ENCODE measurements at places on chromosomes 3 and 15. TPM values are rescaled to one million over a fixed set of nuclear protein-coding genes. Genes with fewer than 3 reads are reported as not detected.

DNA sequence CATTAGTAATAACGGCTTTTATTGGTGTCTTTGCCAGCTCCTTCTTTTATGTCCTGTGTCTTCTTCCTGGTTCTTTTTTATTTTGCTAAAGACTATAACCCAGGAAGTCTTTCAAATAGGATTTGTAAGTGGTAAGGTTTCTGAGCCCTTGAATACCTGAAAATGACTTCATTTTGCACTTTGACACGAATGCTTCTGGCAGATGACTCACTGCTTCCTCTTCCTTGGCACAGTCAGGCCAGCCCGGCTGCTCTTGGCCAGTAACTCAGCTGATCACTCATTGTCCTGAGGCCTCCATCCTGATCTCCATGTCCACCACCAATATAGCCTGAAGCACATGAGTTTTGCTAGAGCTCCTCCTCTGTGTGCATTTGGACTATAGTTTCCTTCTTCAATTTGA, 48.7 kb upstream of the NR2E3 start:
- peak; percentile 78 for DNase-seq

Gene RARRES1
- not detected for total RNA-seq

DNA sequence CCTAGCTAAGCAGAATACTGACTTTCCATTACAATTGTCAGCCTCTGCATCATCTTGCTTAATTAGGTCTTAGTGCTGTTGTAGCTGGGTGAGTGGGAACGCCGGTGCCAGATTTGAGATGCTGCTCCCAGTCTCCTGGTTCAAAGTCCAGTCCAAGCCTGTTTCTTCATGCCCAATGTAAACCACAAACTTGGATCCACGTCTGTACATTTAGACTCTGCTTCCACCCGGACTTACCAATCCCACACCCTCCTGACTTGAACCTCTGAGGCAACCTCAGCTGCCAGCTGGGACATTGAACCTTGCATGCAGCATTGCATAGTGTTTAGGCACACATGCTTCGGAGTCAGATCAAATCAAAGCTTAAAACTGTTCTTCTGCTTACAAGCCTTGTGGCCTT, 43.0 kb downstream of the BCL2L10 start:
- no peak for DNase-seq

Gene KLHL18
- total RNA-seq = 22.9 TPM

Gene CFAP161
- total RNA-seq = 0.98 TPM

Gene NR2E3
- not detected for total RNA-seq

DNA sequence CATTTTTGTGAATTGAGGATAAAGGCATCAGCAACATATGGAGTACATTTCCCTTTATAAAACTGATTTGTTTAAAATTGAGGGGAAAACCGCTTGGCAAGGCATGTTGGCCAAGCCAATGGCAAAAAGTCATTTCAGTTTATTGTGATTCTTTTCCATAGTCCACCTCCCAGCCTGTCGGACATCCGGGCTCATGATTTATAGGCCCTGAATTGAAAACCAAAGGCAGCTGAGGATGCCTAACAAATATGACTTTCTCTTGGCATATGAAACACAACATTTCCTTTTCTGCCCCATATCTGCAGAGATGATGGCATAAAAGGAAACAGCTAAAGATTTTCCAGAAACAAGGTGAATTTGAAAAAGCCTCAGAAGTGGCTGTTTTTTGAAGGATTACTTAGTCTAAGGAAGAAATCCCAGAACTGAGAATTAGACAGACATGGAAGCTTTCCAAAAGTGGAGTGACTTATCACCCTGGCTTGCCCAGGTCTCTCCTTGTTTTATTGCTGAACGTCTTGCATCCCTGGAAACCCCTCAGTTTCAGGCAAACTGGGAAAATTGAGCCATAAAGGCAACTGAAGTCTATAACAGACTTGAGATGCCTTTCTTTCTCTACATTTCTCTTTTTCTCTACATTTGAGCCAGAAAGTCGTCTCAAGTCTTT, 74.0 kb downstream of the COL8A1 start:
- no peak for DNase-seq

DNA sequence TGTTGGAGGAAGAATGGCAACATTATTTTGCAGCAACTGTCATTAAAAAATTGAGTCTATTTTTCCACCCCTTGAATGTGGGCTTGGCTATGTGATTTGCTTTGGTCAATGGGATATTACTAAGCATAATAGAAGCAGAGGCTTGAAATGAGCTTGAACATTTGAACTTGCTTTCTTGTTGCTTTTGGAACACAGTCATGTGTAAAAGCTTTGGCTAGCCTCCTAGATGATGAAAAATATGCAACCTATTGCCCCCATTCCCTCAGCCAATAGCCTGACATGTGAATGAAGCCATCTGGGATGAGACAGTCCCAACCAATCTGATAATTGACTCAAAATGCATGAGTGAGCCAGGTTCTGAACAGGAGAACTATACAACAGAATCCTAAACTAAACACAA, 78.4 kb downstream of the PLSCR2 start:
- peak; percentile 86 for DNase-seq

- no peak for DNase-seq
These were observed 180.8 kb downstream of the UNC13C start for GRCh38 chr15:54159012-54159411.

GRCh38 chr15:79007066-79007465, 62.2 kb upstream of the CTSH start:
- no peak for DNase-seq

- no peak for DNase-seq
These were observed 40.6 kb downstream of the CHDH start for GRCh38 chr3:53805463-53806159.

Gene RTP3
- not detected for total RNA-seq

GRCh38 chr3:120983321-120983665, 75.3 kb downstream of the STXBP5L start:
- no peak for DNase-seq

Gene ITIH1
- not detected for total RNA-seq

DNA sequence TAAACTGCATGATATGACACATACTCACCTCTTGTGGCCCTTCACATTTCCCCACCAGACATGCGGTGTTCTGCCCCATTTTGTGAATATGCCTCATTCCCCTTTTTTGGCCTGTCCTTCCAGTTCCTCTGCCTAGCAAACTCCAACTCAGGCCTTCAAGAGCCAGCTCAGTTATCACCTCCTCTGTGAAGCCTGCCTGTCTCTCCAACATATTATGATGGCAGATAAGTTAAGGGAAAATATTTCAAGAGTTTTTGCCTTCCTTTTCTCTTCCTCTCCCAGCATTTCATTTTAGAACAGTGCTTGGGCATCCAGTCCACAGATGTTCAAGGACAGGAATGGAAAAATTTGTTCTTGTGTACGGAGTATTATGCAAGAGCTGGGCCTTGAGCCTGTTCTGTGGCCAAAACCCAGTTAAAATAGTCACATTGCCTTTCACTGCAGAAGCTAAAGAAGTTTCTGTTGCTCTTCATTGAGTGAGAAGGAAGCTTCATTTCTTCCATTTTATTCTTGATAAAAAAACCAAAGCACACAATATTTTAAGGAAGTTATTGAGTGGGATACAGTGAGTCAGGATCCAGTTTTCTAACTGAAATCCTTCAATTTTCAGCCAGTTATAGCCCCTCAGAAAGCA, 192.0 kb downstream of the GHSR start:
- no peak for DNase-seq

DNA sequence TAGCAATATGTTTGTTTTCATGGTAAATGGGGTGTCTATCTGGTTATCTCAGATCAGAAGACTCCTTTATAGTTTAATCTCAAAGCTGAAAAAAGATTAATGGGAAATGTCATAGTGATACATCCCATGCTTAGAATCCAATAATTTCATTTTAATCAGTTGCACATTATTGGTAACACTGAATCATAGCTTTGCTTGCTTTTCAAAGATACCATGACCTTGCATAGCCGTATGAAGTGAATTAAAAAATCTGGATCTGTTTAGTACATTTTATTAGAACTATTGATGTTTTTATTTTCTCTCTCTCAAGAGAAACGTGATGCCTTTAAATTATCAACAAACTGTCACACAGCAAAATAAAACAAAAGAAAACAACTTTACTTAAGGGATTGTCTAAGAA, 506.7 kb upstream of the SGO1 start:
- DNase-seq = no peak

Gene FOXL2NB
- total RNA-seq = 1.4 TPM

- peak; percentile 51 for DNase-seq
These were observed 4.3 kb upstream of the NR2C2 start for GRCh38 chr3:14943042-14943441.

Gene AMT
- not detected for total RNA-seq

Gene SUCNR1
- not detected for total RNA-seq

Gene PAK6
- not detected for total RNA-seq

GRCh38 chr3:102095383-102095782, 246.1 kb downstream of the NFKBIZ start:
- DNase-seq = no peak

Gene VIPR1
- not detected for total RNA-seq

Gene LRRC3B
- total RNA-seq = not detected

DNA sequence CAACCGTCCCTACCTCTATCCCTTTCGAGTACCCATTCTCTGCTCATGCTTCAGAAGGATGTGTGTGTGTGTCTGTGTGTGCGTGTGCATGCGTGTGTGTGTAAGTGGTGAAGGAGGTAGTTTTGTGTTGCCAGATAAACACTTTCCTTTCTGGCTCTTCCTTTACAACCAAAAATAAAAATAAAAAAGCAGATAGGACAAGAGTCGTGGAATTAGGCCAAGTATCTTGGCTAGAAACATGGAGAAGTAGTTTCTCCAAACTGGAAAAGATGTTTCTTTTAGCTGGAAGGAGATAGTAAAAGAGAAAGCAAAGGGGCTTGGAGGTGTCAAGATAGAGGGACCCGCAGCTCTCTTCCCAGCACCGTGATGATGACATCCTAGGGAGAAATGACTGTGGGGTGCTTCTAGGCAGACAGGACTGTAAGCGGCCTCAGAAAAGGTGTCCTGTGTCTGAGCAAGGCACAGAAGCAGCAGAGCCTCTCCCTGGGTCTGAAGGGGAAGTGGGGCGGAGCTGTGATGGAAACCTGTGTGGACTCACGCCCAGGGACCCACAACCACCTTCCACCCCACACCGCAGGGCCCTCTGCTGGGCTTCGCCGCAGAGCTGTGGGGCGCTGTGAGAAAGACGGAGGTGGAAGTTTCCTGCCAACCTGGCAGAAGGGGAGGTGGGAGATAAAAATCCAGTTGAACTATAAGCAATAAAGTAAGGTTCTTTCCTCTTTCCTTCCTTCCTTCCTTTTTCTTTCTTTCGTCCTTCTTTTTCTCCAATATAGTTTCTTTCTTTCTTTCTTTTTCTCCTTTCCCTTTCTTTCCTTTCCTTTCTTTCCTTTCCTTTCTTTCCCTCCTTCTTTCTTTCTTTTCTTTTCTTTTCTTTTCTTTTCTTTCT, 35.3 kb downstream of the MUC20 start:
- no peak for DNase-seq

GRCh38 chr15:49644364-49644794, 23.5 kb downstream of the DTWD1 start:
- no peak for DNase-seq

- DNase-seq = no peak
These were observed 950 bp downstream of the ANKDD1A start for GRCh38 chr15:64912379-64913325.

Gene RPS27L
- 360 TPM for total RNA-seq

GRCh38 chr15:34496207-34496995, 58.8 kb upstream of the GOLGA8A start:
- DNase-seq = no peak

DNA sequence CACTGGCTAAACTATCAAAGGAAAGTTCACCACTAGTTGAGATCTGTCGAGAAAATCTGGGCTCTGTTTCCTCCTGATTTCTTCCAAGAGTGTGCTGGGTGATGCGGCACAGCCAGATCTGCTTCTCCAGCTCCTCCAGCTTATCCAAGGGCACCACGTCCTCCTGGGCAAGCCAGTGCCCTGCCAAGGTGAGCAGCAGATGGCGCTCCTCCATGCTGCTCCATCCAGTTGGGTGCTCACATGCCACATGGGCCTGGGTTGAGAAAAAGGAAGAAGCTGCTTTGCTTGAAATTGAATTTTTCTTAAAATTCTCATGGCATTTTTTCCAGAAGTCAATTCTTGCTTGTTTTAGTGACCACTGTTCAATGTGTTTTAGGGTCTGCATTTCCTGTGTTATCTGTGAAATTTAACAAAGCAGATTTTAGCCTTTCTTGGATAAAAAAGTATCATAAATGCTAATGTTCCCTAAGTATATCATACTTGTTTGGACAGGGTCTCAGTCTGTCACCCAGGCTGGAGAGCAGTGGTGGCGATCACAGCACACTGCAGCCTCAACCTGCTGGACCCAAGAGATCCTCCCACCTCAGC, 47.3 kb downstream of the EIF3J start:
- peak; percentile 26 for DNase-seq

DNA sequence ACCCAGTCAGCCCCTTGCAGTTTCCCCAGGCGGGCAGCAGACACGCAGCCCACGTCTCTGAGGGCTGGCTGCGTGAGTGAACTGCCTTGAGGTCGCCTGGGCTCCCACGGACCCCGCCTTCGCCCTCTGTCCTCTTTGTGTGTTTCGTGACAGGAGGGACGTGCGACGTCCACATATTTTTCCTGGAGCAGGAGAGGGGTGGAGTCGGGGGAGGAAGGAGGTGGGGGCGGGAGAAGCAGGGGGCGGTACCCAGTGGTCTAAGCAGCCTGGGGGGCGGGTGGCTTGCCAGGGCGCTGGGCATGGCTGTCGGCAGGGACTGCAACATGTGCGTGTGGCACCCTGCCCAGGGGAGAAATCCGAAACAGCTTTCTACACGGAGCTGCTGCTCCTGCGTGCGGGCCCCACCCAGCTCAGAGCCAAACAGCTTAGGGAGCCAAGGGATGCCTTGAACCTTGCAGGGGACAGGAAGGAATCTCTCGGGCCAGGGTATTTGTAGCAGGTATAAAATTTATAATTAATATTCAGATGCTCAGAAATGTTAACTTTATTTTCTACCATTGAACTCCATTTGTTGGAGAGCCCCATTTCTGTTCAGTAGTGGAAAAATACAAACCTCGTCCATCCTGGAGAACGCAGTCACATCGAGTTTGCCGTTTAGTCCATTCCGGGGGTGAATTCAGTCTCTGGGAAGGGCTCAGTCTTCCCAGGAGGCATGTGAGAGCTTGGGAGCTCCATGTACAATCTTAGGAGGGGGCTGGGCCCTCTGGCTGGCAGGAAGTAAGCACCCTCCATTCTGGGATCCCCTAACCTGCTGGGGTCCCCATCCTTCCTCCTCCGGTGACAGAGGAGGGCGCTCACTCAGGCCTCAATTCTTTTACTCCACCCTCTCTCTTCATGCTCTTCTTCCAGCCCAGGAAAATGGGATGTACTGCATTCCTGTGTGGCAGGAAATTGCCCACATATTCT, 79.1 kb upstream of the MEF2A start:
- peak; percentile 41 for DNase-seq

GRCh38 chr3:141840737-141841544, 35.5 kb upstream of the ATP1B3 start:
- DNase-seq = peak; percentile 40

DNA sequence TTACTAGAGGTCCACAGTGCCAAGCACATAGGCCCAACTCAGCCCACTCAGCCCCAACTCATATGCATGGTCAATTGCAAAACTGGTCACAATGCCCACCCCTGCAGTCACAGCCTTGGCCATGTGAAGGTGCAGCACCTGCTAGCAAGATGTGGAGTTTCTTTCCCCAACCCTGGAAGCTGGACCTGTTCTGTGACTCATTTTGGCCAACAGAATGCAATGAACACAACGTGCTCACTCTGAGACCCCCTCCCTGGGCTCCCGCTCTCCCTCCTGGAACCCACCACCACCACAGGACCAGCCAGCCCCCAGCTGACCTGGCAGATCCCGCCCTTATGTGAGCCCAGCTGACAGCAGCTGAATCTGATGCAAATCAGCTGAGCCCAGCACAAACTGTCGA, 34.4 kb downstream of the ALDH1L1 start:
- no peak for DNase-seq

GRCh38 chr15:70715840-70716485, 47.4 kb downstream of the UACA start:
- DNase-seq = peak; percentile 42
